ENCODE measurements at places on chromosomes 11 and 22.

- DNase-seq: no peak
These were observed 9.1 kb upstream of the TUBA8 start for GRCh38 chr22:18101536-18101935.

DNA sequence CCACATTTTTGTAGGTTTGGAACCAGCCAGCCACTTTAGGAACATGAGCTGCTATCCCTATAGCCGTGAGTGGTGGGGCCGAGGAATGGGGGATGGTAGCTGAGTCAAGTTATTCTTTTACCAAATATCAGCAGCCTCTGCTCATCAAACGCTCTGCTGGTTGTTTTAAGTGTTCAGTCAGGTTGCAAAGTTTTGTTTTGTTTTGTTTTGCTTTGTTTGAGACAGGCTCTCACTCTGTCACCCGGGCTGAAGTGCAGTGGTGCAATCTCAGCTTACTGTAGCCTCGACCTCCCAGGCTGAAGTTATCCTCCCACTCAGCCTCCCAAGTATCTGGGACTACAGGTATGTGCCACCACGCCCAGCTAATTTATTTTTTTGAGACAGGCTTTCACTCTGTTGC lies 14.4 kb downstream of the CABIN1 start:
- no peak for DNase-seq

- DNase-seq: no peak
These were observed 7.8 kb downstream of the GGA1 start for GRCh38 chr22:37616201-37617083.

DNA sequence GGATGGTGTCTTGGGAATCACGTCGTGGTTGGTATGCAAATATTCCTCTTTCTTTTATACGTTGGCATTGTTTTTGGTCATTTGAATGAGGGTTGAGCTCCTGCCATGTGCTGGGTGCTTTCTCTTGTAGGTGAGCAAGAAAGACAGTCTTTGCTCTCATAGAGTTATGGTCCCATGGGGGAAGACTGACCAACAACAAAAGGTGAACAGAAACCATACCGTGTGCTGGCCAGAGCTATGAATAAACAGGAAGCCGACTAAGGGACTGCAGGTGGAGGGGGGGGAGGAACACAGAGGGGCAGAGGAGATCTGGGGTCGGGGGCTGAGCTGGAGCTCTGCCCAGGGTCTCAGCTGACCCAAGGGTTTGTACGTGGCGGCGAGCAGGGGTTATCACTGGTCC lies 245.3 kb downstream of the CTTN start:
- DNase-seq: no peak

DNA sequence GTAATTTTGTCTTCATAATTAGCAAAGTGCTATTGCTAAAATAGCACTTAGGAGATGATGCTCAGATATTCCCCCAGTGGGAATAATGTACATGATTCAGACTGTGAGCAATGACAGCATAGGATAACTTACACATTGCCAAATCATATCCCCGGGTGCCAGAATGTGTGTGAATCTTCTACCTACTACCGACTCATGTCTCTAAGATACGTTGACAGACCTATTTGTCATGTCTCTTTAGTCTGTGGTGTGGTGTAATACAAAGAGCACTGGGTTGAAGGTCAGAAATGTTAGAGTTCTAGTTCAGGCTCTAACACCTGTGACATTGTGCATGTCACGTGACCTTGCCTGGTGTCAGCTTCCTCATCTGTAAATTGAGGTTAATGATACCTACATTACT lies 31.0 kb upstream of the PICALM start:
- DNase-seq: no peak

GRCh38 chr11:7030836-7031235 lies 10.6 kb downstream of the NLRP14 start:
- no peak for DNase-seq

DNA sequence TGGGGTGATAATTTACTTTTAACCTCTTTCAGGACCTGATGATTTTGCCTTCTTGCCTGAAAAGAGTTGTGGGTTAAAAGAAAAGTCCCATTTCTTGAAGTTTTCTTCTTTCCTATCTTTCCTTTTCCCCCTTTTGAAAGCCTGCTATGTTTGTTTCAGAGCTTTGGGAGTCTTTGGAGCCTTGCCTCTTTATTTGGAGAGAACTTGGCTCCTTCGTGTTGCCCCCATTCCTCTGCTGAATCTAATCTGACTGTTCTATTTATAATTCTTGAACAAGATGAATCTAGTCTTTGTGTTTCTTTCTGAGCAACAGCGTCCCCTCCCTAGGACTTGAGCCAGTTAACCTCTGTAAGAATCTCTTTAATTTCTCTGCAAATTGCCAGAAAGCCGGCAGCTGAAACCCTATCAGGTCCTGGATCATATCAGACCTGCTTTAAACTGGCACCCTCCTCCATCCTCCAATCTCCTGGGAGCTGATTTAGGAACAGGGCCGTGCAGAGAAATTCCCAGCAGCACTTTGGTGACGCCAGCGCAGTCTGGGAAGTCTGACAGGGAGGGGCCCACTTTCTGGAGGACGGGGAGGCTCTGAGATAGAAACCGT lies 289.1 kb upstream of the SORL1-AS1 start:
- DNase-seq: peak; percentile 82

DNA sequence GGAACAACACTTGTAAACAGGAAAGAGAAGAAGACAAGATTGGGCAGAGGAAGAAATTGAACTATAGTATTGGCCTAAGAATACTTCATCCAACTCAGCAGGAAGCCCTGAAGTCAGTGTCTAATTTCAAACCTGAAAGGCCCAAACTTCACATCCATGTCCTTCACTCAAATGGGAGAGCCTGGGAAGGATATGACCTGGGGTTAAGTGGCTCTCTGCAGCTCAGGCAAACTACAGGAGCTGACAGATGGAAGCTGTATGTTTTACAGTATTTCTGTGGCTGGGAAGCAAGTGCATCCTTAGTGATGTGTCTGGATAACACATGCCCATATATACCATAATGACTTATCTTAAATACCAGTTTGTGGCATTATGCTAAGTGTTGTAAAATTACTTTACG lies 196.2 kb downstream of the SOX6 start:
- DNase-seq: no peak

- no peak for DNase-seq
These were observed 4.2 kb downstream of the USP35 start for GRCh38 chr11:78192911-78193351.

DNA sequence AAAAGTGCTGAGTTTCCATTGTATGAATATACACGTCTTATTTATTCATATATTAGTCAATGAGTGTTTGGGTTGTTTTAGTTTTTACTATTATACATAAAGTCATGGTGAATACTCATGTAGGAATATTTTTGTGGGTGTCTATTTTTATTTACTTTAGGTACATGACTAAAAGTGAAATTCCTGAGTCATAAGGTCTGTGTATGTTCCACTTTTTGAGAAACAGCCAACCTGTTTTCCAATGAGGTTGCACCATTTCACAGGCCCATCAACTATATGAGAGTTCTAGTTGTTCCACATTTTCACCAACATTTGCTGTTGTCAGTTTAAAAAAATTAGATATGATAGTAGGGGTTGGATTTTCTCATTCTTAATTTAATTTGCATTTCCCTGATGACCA lies 6.6 kb upstream of the OR6X1 start:
- no peak for DNase-seq

GRCh38 chr22:50293441-50294318 lies 13.8 kb downstream of the PLXNB2 start:
- peak; percentile 85 for DNase-seq

GRCh38 chr22:37641561-37641949 lies 2.1 kb downstream of the SH3BP1 start:
- no peak for DNase-seq

- DNase-seq: no peak
These were observed 108.0 kb downstream of the SLC1A2 start for GRCh38 chr11:35311331-35311730.

- no peak for DNase-seq
These were observed 82.6 kb downstream of the MICAL3 start for GRCh38 chr22:17941471-17942406.

DNA sequence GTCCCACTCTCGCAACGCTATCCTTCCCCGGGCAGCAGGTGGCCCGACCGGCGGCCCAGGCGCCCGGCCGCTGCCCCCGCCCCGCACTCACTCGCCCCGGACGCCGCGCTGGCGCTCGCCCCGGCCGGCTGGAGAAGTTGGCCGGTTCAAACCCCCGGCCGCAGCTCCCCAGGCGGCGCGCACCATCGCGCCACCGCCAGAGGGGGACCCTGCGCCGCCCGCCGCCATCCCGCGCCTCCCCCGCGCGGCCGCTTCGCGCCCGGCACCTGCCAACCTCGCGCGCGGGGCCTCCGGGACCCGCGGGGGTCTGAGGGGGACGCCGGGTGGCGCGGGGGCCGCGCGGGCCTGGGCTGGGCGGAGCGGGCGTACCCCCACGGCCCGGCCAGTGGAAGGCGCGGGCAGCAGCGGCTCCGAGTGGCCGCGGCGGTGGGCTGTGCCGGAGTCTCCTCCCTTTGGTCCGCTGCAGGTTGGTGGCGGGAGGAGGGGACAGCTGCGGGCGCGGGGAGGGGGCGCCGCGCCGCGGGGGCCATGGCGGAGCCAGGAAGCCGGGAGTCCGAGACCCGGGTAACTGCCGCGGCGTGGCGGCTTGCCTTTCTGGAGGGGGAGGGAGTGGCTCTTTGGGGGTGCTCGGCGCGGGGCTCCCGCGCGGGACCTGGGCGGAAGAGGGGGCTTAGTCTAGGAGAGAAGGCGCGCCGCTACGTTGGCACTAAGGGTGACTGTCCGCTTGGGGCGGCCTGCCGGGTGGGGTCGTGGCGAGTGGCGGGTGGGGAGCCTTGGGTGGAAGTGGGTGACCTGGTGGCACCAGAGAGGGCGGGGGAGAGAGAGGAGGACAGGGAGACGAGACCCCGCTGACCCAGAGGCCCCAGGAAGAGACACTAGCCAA lies at the start of the genes MPST and TST:
Gene MPST (plus strand): TSS at position 434 of the 883 bp plus-strand sequence. CDS start 95 bp downstream, at position 529.
Gene TST (minus strand): TSS at position 139 of the 883 bp plus-strand sequence. CDS start 715 bp downstream, outside the sequence.
- DNase-seq: peak; percentile 92

DNA sequence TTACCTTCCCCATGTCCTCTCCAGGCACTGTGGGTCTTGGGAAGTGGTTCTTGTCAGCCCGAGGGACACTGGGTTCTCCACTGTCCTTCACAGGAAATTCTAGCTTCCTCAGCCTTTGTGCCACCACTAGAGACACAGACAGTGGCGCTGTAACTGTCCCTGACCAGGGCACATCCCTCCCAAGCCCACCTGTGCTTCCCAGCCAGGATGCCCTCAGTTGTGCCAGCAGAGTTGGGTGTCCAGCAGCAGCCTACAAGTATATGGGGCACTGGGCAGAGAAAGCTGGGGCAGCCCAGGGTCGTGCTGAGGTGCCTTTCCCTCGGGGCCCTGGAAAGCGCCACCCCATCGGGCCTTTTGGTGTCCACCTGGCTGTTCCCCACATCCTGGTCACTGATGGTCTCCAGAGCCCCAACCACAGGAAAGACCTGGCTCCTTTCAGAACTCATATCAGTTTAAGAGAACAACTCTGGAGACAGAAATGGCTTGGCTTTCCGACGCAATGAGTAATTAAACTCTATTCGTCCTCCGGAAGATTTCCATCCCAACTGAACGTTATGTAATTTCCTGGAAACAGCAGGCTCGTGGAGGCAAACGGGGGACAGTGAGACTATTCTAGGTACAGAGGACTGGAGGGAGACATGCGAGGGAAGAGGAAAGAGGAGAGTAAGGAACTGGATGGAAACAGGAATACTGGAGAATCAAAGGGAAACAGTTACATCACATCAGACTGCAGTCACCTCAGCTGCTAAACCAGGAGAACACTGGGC lies 28.6 kb downstream of the PPP2R1B start:
- peak; percentile 18 for DNase-seq

GRCh38 chr11:65487467-65488272 lies 11.2 kb upstream of the MALAT1 start:
- peak; percentile 100 for DNase-seq

- peak; percentile 48 for DNase-seq
These were observed 13.5 kb downstream of the SMC1B start for GRCh38 chr22:45399712-45400445.

DNA sequence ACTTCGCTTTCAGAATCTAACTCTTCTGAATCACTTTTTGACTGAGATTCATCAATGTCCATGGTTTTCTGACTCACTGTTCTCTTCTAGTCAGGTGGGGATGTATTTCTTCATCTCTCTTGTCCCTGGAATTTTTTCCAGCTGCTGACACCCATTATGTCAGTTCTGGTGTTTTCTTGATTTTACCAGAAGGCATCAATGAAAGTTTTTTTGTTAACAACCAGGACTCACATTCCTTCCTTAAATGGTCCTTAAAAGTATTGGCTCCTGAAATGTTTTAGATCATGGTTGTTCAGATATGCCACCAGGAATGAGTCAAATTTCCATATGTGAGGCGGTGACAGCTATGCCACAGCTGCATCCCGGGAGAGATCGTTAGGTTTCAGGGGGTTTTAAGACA lies 12.9 kb downstream of the MICAL2 start:
- DNase-seq: no peak

GRCh38 chr22:35590634-35591295 lies 26.4 kb downstream of the MB start:
- DNase-seq: no peak

DNA sequence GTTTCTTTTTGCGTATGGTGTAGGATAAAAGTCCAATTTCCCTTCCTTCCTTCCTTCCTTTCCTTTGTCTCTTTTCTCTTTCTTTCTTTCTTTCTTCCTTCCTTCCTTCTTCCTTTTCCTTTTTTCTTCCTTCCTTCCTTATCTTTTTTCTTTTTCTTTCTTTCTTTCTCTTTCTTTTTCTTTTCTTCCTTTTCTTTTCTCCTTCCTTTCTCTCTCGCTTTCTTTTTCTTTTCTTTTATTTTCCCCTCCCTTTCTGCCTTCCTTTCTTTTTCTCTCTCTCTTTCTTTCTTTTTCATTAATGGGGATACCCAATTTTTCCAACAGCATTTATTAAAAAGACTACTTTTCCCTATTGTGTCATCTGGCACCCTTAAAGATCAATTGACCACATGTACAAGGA lies 1359.7 kb downstream of the FAM181B start:
- DNase-seq: no peak

GRCh38 chr11:55732936-55733335 lies 40.3 kb upstream of the OR5D13 start:
- DNase-seq: no peak

- DNase-seq: peak; percentile 92
These were observed at the start of gene SLC17A6 for GRCh38 chr11:22337596-22338485. TSS of gene SLC17A6 (plus strand) at chr11:22338381. CDS start at chr11:22338534, 153 bp downstream.

GRCh38 chr22:30934053-30934452 lies 34.5 kb downstream of the MORC2 start:
- no peak for DNase-seq

DNA sequence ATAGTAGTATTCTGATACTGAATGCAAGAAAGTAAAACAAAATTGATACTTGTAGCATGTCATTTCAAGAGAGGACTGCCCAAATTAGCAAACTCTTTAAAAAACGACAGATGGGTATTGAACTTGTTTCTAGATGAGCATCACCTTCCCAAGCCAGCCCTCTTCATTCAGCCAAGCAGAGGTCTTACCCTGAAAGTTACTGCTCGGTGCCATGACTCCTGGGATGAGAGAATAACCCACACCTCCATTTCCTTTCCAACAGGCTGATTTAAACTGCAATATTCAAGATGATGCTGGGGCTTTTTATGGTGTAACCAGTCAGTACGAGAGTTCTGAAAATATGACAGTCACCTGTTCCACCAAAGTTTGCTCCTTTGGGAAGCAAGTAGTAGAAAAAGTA lies 84.5 kb upstream of the RASSF10 start:
- DNase-seq: no peak
